ENCODE measurements at places on chromosomes 6 and 20. TPM values are rescaled to one million over a fixed set of nuclear protein-coding genes. Genes with fewer than 3 reads are reported as not detected.

HTR1E gene
- total RNA-seq, result not detected

TMEM244 gene
- total RNA-seq, result 0.28 TPM

DEFB132 gene
- not detected for total RNA-seq

MICA gene
- total RNA-seq, result 52.2 TPM

- no peaks in the 10 kb centered on the region for H3K27me3 ChIP-seq
- no peaks in the 10 kb centered on the region for H3K36me3 ChIP-seq
Observed at GRCh38 chr6:129446272-129447197, 263.4 kb downstream of the ARHGAP18 start.

DNA sequence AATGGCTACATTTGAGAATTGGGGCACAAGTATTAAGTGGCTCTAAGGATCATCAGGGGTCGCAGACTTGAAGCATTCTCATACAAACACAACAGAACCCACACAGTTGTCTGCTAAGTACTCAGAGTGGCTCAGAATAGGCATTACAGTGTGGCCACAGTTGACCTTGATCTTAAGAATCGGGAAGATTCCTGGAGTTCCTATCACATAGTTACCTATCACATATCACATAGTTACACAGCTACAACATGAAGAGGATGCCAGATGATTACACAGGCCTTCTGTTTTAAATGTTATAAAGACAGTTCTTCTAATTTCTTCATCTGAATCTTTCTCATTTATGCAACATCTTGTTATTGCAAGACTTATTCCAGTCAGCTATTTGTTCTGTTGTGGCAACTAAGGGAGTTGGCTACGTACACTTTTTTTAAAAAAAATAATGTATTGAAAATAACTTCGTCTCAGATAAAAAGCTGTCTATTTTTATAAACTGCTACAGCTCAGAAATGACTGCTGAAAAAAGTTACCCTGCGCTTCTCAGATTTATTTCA lies 129.0 kb downstream of the REV3L start:
- H3K4me1 ChIP-seq, result peaks cover 4% of the 10 kb centered on the region
- H3K36me3 ChIP-seq, result peaks cover 30% of the 10 kb centered on the region
- H3K27ac ChIP-seq, result no peak overlapping the region
- no peak overlapping the region for H3K4me3 ChIP-seq
- no peaks in the 10 kb centered on the region for H3K27me3 ChIP-seq
- DNase-seq, result peak; percentile 36

DNA sequence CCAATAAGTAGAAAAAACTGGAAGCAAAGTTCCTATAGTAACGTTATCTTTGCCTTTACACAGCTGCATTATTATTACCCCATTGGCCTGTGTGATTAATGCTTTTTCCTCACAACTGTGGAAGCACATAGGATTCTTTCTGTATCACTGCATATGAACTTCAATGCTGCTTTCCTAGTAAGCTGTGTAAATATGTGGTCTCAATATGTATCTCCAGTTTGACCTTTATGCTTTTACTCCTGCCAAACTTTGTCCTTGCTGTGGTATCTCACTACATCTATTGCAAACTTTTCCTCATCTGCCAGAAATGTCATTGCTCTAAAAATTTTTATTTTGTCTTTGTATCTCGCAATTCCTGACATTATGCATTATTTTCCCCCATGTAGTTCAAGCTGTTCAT lies 168.6 kb downstream of the ZFAND3 start:
- no peaks in the 10 kb centered on the region for H3K36me3 ChIP-seq
- DNase-seq, result peak; percentile 89
- H3K4me1 ChIP-seq, result peaks cover 19% of the 10 kb centered on the region
- no peak overlapping the region for H3K4me3 ChIP-seq

GRCh38 chr20:47350181-47350550 lies 6.3 kb downstream of the ZMYND8 start:
- H3K27me3 ChIP-seq, result no peaks in the 10 kb centered on the region
- H3K4me3 ChIP-seq, result no peak overlapping the region
- DNase-seq, result no peak
- H3K36me3 ChIP-seq, result peaks cover 6% of the 10 kb centered on the region

GRCh38 chr6:112281821-112282615 lies 27.7 kb upstream of the LAMA4 start:
- DNase-seq, result peak; percentile 97
- no peaks in the 10 kb centered on the region for H3K36me3 ChIP-seq
- no peaks in the 10 kb centered on the region for H3K27me3 ChIP-seq
- peaks cover 10% of the 10 kb centered on the region for H3K4me1 ChIP-seq

GRCh38 chr6:399785-400534 lies 8.4 kb downstream of the IRF4 start:
- H3K27me3 ChIP-seq, result peaks cover 63% of the 10 kb centered on the region
- no peaks in the 10 kb centered on the region for H3K4me1 ChIP-seq
- no peaks in the 10 kb centered on the region for H3K36me3 ChIP-seq

- DNase-seq, result no peak
- no peaks in the 10 kb centered on the region for H3K36me3 ChIP-seq
- no peak overlapping the region for H3K4me3 ChIP-seq
- no peaks in the 10 kb centered on the region for H3K27me3 ChIP-seq
Observed at GRCh38 chr6:163351013-163351412, 63.5 kb upstream of the QKI start.

GRCh38 chr20:61660559-61660958 lies 405.1 kb downstream of the TAF4 start:
- no peak for DNase-seq
- no peak overlapping the region for H3K4me3 ChIP-seq
- no peaks in the 10 kb centered on the region for H3K36me3 ChIP-seq
- no peaks in the 10 kb centered on the region for H3K4me1 ChIP-seq

GRCh38 chr20:3011752-3012151 lies 31.7 kb upstream of the GNRH2 start:
- H3K27me3 ChIP-seq, result no peaks in the 10 kb centered on the region
- no peak overlapping the region for H3K4me3 ChIP-seq
- DNase-seq, result no peak
- peaks cover 8% of the 10 kb centered on the region for H3K4me1 ChIP-seq
- no peak overlapping the region for H3K27ac ChIP-seq

GRCh38 chr6:168647271-168647670 lies 206.3 kb downstream of the SMOC2 start:
- H3K27ac ChIP-seq, result no peak overlapping the region
- DNase-seq, result no peak
- H3K36me3 ChIP-seq, result no peaks in the 10 kb centered on the region
- H3K4me1 ChIP-seq, result no peaks in the 10 kb centered on the region
- H3K4me3 ChIP-seq, result no peak overlapping the region
- no peaks in the 10 kb centered on the region for H3K27me3 ChIP-seq

DNA sequence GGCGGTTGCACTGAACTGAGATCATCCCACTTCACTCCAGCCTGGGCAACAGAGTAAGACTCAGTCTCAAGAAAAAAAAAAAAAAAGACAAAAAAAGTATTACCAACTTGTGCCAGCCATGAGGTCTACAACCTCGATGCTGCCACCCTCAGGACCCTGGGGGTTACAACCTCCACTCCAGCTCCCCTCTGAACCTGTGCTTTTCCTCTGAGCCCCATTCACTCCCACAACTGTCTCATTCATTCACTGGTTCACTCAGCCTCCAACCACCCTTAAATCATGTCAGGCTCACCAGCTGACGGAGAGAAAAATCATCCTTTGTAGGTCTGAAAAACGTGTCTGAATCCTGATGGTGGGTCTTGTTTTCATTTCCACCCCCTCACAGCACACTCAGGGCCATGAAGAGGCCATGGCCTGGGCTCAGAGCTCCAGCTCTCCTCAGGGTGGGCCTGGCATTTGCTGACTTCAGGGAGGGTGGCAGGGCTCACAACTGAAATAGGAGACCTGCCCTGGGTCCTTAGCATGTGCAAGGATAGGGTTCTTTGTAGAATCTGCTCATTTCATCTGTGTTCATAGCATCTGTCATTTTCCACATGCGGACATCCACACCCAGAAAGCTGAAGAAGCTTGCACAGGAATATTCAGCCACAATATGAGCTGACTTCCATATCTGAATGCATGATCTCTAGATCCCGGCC lies 1.9 kb upstream of the ULBP1 start:
- H3K4me3 ChIP-seq, result no peak overlapping the region
- no peaks in the 10 kb centered on the region for H3K36me3 ChIP-seq
- no peak for DNase-seq
- peaks cover 2% of the 10 kb centered on the region for H3K4me1 ChIP-seq

GRCh38 chr6:73642530-73642929 lies 11.3 kb downstream of the SLC17A5 start:
- H3K4me1 ChIP-seq, result no peaks in the 10 kb centered on the region
- H3K36me3 ChIP-seq, result peaks cover 3% of the 10 kb centered on the region
- no peak overlapping the region for H3K4me3 ChIP-seq
- H3K27ac ChIP-seq, result no peak overlapping the region
- DNase-seq, result no peak

GRCh38 chr20:51930775-51931174 lies 128.5 kb upstream of the SALL4 start:
- H3K4me1 ChIP-seq, result no peaks in the 10 kb centered on the region
- no peaks in the 10 kb centered on the region for H3K27me3 ChIP-seq
- no peak overlapping the region for H3K4me3 ChIP-seq
- no peak overlapping the region for H3K27ac ChIP-seq
- peak; percentile 68 for DNase-seq
- no peaks in the 10 kb centered on the region for H3K36me3 ChIP-seq

- H3K4me3 ChIP-seq, result no peak overlapping the region
- H3K27ac ChIP-seq, result no peak overlapping the region
Observed at GRCh38 chr20:49901588-49901987, 13.7 kb downstream of the SPATA2 start.

GRCh38 chr6:34560366-34561226 lies 4.5 kb upstream of the SPDEF start:
- DNase-seq, result peak; percentile 75
- no peak overlapping the region for H3K4me3 ChIP-seq
- H3K4me1 ChIP-seq, result peaks cover 6% of the 10 kb centered on the region
- H3K27ac ChIP-seq, result no peak overlapping the region

DNA sequence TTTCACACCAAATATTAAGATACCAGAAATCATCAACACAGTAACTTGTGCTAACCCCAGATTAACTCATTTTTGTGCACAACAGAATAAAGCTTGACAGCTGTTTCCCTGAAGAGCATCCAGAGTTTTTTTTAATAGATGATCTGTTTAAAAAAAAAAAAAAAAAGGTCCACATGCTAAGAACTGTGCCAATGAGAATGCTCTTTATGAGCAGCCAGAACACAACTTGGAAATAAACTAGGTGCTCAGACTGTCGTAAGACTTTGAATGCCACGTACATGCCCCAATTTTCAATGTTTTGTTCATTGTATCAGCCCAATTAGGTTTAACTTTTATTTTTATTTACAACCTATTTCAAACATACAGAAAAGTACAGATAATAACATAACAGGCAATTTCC lies 47.3 kb downstream of the STAU1 start:
- H3K4me1 ChIP-seq, result peaks cover 2% of the 10 kb centered on the region
- H3K4me3 ChIP-seq, result no peak overlapping the region
- DNase-seq, result no peak
- H3K27me3 ChIP-seq, result no peaks in the 10 kb centered on the region

Data from IMR-90 (cell line).